ENCODE measurements at places on chromosomes 3 and 15.

GRCh38 chr15:61227269-61227949, 1.7 kb downstream of the RORA start:
- no peak for DNase-seq

GRCh38 chr15:42549032-42549491, 424 bp downstream of the HAUS2 start:
- no peak for DNase-seq

DNA sequence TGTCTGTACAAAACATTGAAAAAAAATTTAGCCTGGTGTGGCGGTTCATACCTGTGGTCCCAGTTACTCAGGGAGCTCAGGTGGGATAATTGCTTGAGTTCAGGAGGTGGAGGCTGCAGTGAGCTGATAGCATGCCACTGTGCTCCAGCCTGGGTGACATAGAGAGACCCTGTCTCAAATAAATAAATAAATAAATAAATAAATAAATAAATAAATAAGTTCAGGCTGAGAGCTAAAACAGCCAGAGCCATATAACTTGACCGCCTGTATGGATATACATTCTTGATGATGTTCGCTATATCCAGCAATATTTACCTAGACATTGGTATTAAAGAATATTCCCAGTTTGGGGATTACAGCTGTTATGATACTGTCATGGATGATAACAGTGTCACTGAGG, 146.9 kb downstream of the KCNH8 start:
- no peak for DNase-seq

GRCh38 chr3:156150434-156151066, 30.2 kb downstream of the KCNAB1 start:
- peak; percentile 35 for DNase-seq

DNA sequence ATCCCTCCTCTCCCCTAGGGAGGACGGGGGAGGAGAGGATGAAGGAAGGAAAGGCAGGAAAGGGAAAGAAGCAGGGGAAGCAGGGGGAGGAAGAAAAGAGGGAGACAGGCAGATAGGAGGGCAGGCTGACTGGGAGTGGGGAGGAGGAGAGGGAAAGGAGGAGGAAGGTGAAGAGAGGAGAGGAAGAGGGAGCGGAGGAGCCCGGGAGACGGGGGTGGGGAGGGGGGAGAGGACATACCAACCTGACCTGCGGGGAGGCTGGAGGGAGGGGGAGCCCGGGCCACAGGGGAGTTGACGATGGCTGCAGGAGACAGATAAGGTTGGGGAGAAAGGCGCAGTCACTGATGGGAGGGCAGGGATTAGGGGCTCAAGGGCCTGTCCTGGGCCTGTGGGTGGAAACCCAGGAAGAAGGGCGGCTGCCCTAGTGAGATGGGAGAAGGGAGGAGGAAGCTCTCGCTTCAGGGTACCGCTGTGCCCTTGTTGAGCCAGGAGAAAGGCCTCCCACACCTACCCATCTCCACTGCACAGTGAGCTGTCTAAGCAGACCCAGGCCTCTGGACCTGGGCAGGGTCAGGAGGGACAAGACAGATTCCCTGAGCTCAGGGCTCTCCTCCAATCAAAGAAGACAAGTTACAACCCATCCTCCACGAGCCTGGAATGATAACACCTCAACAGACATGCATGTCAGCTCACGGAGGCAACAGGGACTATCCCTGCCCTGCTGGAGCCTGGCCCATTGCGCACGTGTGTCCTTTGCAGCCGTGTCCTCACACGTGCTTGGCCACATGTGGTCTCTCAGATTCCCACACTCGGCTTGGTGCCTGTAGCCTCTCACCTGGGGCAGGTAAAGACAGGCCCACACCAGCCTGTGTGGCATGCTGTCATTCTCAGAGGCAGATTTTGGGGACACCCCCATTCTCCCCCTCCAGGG, 27.9 kb downstream of the C3orf18 start:
- DNase-seq, result no peak

DNA sequence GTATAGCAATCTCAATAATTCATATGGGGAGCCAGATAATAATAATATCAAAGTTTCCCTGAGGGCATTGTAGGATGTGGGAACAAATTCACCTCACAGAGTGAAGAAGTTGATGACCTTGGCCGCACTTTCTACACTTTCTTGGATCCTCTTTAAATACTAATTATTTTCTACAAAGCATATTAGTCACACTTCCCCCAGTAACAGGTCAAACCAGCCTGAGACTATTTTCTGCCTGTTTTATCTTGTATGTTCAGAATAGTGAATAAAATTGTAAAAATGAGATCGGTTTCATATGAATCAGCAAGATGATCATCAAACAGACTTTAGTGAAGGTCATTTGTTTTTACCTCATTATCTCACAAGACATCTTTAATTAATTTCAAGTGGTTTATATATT, 2.3 kb upstream of the OR5K3 start:
- DNase-seq, result no peak

DNA sequence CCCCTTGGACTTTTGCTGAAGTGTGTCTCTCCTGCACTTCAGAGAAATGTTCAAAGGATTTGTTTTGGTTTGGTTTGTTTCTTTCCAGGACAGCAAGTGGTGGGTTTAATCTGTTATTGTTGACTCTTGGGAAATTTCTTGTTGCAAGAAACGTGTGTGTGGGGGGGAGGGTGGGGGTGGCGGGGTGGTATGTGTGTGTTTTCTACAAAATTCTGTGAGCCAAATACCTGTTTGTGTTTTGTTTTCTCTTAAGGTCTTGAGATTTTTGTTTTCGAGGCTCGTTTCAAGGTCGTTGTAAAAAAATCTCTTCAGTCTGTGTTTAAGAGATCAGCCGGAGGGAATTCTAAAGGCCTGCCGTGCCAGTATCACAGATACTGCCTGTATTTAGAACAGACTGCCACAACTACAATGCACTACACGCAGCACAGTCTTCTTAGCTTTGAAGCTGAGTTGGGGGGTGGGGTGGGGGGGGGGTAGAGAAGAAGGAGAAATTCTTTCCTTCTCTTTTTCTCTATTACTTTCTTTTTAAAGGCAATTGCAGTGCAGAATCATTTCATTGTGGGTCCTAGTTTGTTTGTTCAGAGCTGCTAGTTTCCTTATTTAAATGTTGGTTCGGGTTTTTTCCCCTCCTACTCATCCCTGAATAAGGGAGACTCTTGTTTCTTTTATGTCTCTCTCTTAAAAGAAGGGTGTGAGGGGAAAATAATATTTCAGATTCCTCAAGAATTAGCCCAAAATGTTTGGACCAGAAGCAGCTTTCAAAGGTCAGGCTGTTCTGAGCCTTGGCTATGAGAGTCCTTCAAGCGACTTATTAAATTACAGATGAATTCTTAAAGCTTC, 1.4 kb upstream of the BCL6 start:
- DNase-seq, result no peak

DNA sequence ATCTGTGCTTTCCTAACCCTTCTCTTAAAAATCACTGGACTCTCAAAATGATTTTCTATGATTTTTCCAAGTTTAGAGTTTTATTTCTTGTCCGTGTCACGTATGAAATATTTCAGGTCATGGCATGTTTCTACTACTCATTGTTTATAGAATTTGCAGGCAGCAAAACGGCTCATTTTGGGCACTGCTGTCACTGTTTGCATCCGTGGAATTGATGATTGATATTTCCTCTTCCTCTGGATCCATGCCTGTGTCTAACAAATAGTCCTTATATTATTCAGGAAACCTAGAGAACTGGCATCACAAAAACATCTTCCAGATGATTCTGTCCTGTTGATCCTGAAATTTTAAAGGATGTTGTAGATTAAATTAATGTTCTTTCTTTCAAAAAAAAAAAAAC, 47.6 kb downstream of the LARS2 start:
- DNase-seq, result no peak

DNA sequence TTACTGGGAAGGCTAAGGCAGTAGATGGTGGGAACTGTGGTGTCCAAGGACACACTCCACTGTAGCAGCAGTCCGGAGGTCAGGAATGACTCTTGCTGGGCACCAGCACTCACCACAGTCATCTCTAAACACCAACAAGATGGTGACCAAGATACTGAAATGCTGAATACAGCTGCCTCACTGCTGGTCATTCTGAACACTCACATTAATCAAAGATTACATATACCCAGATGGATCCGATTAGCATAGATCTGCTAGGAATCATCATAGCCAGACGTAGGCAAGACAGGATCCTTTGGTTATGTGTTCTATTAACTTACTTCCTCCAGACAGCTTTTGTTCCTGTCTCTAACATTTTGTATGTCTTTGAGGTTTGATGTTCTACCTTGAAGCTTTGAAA, 134.9 kb upstream of the BFSP2 start:
- no peak for DNase-seq

- no peak for DNase-seq
Observed at GRCh38 chr15:79161837-79162508, 71.4 kb upstream of the RASGRF1 start.

DNA sequence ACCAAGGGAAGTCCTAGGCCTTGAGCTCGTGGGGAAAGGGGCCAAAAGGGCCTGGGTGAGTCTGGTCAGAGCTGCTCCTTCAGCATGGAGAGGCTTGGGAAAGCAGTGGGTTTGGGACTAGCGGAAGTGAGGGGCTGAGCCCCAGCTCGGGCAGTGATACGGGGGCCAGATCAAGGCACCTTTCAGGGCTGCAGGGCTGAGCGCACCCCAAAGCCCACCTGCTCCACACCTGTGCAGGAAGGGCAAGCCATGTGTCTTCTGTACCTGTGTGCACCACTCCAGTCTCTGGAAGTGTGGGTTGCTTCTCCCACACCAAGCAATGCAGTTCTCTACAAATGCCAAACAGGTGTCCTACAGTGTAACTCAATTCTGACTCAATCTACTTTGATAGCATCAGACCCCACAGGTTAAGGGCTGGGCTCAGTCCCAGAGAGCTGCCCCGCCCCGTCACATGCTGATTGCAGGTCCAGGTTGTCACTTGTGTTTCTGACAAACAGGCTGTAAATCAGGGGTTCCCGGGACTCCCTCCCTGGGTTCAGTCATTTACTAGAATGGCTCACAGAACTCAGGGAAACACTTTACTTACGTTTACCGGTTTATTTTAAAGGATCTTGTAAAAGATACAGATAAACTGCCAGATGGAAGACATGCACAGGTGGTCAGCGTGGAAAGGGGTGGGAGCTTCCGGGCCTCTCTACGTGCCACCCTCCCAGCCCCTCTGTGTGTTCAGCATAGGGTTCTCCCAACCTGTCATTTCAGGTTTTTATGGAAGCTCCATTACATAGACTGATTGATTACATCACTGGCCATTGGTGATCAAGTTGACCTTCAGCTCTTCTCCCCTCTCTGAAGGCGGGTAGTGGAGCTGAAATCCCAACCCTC, 28.8 kb upstream of the KLF13 start:
- no peak for DNase-seq

GRCh38 chr15:98646546-98647025, 1.8 kb upstream of the IGF1R start:
- no peak for DNase-seq

- DNase-seq, result no peak
Observed at GRCh38 chr3:130779486-130779885, 32.9 kb upstream of the PIK3R4 start.

- no peak for DNase-seq
Observed at GRCh38 chr3:134311265-134311664, 60.6 kb upstream of the RYK start.

DNA sequence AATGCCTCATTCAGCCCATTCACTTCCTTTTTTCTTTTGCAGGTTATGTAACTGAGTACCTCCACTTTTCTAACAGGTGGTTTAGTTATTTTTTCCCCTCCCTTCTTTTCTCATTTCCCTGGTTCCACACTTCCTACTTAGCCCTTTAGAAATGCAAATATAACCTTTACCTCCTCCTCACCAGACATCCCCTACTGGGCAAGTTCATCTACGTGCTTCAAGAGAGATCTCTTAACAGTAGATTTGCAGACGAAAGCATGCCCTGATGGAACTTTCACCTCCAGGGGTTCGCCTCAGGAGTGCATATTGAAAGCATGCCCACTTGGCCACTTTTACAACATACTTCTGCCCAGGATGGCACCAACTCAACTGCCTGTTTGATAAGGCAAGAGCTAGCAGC, 314.1 kb upstream of the LRRC3B start:
- no peak for DNase-seq
